ENCODE measurements at places on chromosomes 12 and 14. TPM values are rescaled to one million over a fixed set of nuclear protein-coding genes. Genes with fewer than 3 reads are reported as not detected.

DNA sequence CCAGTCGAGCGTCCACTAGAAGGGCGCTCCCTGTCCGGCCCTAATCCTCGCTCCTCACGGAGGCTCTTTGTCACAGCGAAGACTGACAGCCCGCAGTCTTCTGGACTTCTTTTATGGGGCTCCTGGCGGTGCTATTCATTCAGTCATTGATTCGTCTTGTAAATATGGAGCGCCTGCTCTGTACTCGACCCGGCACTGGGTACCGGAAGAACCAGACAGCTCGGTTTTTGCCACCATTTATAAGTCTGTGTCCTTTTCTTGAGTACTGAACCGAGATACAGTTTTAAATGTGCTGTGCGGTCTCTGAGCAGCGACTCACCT is 570 bp downstream of the DMAC2L start:
- peak; percentile 65 for DNase-seq
- peak overlapping the region; percentile 98 for H3K27ac ChIP-seq
- H3K27me3 ChIP-seq = no peaks in the 10 kb centered on the region
- peak overlapping the region; percentile 88 for H3K4me3 ChIP-seq

CEP128 gene
- total RNA-seq = 22.5 TPM

HOTAIR gene
- not detected for total RNA-seq

DNA sequence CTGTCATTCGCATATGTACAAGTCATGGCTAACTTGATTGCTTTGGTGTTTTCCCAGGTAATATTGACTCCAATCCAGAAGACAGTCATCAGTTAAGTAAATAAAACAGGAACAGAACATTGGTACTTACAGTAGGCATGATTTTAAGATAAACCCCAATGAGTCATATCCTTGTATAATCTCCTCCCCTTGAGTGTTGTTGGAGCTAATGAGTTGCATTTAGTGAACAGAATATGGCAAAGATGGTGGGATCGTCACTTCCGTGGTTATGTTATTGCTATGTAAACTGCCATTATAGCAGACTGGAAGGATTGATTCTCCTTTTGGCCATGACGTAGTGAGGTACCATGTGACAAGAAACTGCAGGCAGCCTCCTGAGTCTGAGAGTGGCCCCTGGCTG is 102.2 kb downstream of the TMX1 start:
- no peak overlapping the region for H3K27ac ChIP-seq
- no peak for DNase-seq
- no peak overlapping the region for H3K4me3 ChIP-seq
- H3K27me3 ChIP-seq = no peaks in the 10 kb centered on the region
- H3K36me3 ChIP-seq = no peaks in the 10 kb centered on the region
- H3K4me1 ChIP-seq = no peaks in the 10 kb centered on the region

DNA sequence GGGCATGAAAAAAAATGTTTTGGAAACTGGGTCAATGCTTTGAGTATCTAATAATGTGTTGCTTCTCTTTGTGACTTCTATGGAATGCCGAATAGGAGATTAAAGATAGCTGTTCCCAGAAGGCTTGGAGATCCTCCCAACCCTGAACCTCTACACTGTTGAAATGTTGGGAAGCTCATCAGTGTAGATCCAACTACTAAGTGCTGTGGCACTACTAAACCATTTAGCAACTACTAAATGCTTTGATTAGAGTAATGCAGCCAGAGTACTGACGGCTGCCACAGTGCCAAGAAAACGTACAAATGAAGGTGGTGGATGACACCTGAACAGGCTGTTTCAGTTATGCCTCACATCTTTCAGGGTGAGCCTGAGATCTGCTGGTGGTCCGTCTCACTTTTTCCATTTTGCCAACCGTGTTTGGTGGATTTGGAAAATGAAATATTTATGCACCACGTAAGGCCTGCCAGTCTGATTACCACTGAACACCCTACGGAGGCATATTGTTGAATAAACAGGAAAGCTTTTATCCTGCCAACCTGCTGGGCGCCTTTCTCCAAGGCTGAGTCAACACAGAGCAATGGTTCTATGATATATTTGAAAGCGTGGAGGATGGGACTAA is 938.0 kb upstream of the FLRT2 start:
- H3K27ac ChIP-seq = no peak overlapping the region
- H3K27me3 ChIP-seq = no peaks in the 10 kb centered on the region
- no peaks in the 10 kb centered on the region for H3K36me3 ChIP-seq
- H3K4me3 ChIP-seq = no peak overlapping the region
- no peaks in the 10 kb centered on the region for H3K4me1 ChIP-seq

- H3K4me3 ChIP-seq = no peak overlapping the region
- DNase-seq = no peak
- no peak overlapping the region for H3K27ac ChIP-seq
- H3K27me3 ChIP-seq = peaks cover 45% of the 10 kb centered on the region
- H3K36me3 ChIP-seq = no peaks in the 10 kb centered on the region
- no peaks in the 10 kb centered on the region for H3K4me1 ChIP-seq
Measured at GRCh38 chr14:99736603-99737371, 52.7 kb downstream of the CYP46A1 start.

DNA sequence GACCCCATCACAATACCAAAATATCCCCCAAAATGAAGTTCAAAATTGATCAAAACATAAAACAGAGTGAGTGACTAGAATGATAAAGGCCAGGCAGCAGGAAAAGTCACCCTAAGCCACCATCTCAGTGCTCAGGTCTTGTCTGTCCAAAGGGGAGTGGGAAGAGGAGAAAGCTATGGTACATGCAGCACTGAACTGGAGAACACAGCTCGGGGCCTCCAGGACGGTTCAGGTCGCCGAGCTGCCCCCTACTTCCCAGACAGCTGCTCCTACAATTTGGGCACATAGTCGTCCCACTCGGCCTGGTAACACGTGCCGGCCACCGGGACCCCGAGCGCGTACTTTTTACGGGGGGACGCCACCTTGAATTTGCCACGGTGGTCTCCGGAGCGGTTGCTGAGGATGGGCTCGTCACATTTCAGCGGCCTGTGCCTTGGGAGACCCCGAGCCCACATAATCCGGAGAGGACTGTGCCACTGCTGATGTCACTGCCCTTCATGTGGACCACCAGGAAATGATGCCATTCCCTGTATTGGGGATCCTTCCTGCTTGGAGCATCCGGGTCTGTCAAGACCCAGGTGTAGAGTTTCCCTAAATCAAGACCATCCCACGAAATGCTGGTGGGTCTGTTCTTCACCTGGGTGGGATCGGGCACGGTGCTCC is 31.6 kb downstream of the AK7 start:
- no peaks in the 10 kb centered on the region for H3K4me1 ChIP-seq
- no peaks in the 10 kb centered on the region for H3K36me3 ChIP-seq
- no peak for DNase-seq
- H3K4me3 ChIP-seq = peak overlapping the region; percentile 55
- H3K27ac ChIP-seq = no peak overlapping the region

PCED1B gene
- 117 TPM for total RNA-seq

- DNase-seq = no peak
- H3K27ac ChIP-seq = no peak overlapping the region
- H3K27me3 ChIP-seq = no peaks in the 10 kb centered on the region
- H3K4me3 ChIP-seq = no peak overlapping the region
- H3K36me3 ChIP-seq = no peaks in the 10 kb centered on the region
Measured at GRCh38 chr12:54375259-54375579, 9.3 kb downstream of the ZNF385A start.

DDN gene
- 1.2 TPM for total RNA-seq

DNA sequence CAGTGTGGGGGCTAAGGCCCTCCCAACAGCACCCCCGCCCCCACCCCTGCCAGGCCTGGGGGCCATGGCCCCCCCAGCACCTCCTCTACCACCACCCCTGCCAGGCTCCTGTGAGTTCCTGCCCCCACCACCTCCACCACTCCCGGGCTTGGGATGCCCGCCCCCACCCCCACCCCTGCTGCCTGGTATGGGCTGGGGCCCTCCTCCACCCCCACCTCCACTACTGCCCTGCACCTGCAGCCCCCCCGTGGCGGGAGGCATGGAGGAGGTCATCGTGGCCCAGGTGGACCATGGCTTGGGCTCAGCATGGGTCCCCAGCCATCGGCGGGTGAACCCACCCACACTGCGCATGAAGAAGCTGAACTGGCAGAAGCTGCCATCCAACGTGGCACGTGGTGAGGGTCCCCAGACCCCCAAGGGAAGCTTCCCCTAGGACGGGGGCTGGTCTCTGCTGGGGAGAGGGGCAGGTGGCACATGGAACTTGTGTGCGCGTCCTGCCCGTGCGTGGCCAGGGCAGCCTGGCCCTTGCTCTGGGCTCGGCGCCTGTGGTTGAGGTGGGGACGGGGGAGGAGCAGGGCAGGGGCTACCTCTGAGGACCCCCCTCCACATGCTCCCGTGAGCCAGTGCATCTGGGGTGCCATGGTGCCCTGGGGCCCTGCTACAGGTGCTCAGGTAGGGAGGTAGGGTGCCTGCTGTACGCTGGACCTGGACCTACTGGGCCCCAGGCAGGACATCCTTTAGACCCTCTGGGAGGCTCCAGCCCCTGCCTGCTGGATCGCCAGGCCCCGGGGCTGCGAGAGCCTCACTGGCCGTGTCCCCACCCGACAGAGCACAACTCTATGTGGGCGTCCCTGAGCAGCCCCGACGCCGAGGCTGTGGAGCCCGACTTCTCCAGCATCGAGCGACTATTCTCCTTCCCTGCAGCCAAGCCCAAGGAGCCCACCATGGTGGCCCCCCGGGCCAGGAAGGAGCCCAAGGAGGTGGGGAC is 16.1 kb upstream of the ADSS1 start:
- H3K36me3 ChIP-seq = peaks cover 16% of the 10 kb centered on the region
- H3K27me3 ChIP-seq = no peaks in the 10 kb centered on the region
- H3K4me3 ChIP-seq = no peak overlapping the region
- H3K27ac ChIP-seq = no peak overlapping the region
- peaks cover 2% of the 10 kb centered on the region for H3K4me1 ChIP-seq

GRCh38 chr14:50774542-50775267 is 56.3 kb downstream of the NIN start:
- H3K4me3 ChIP-seq = no peak overlapping the region
- peak overlapping the region; percentile 36 for H3K27ac ChIP-seq
- no peak for DNase-seq

DNA sequence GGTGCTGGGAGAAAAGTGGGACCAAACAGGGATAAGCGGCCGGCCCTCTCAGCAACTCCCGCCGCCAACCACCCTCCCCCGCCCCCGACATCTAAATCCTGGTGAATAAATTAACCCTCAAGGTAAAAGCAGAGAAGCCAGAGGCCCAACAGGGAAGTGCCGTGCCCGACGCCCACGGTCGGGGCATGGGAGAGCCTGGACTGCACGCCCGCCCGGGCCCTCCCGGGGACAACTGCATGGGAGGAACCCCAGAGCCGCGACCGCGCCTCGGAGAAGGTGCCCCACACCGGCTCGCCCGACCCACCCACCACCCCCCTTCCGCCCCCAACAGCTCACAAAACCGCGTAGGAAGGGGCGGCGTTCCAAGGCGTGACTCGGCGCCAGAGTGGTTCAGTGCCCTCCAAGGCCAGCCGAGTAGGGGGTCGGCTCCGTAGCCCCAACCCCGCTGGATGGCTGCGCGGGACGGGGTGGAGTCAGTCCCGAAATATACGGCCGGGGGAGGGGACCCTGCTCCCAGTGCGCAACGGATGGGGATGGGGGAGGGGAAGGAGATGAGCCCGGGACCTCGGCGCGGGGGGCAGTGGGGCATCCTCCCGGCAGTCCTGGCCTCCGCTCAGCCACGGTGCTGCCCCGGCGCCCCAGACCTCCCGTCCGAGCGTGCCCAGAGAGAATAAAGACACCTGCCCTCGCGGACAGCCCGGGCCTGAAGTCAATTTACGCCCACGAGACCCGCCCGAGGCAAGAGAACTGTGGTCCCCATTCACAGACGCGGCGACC is 732 bp downstream of the SLC25A29 start:
- H3K27me3 ChIP-seq = peaks cover 2% of the 10 kb centered on the region
- peak overlapping the region; percentile 78 for H3K4me3 ChIP-seq
- H3K27ac ChIP-seq = peak overlapping the region; percentile 68
- H3K36me3 ChIP-seq = no peaks in the 10 kb centered on the region
- H3K4me1 ChIP-seq = peaks cover 12% of the 10 kb centered on the region

FOXA1 gene
- not detected for total RNA-seq

- no peaks in the 10 kb centered on the region for H3K4me1 ChIP-seq
- DNase-seq = no peak
- H3K27ac ChIP-seq = no peak overlapping the region
- no peak overlapping the region for H3K4me3 ChIP-seq
- no peaks in the 10 kb centered on the region for H3K36me3 ChIP-seq
- no peaks in the 10 kb centered on the region for H3K27me3 ChIP-seq
Measured at GRCh38 chr14:79540394-79540793, 670.9 kb downstream of the DIO2 start.

- H3K27me3 ChIP-seq = no peaks in the 10 kb centered on the region
- DNase-seq = no peak
- H3K27ac ChIP-seq = no peak overlapping the region
- no peaks in the 10 kb centered on the region for H3K4me1 ChIP-seq
Measured at GRCh38 chr14:99296517-99296916, 24.5 kb upstream of the BCL11B start.

DNA sequence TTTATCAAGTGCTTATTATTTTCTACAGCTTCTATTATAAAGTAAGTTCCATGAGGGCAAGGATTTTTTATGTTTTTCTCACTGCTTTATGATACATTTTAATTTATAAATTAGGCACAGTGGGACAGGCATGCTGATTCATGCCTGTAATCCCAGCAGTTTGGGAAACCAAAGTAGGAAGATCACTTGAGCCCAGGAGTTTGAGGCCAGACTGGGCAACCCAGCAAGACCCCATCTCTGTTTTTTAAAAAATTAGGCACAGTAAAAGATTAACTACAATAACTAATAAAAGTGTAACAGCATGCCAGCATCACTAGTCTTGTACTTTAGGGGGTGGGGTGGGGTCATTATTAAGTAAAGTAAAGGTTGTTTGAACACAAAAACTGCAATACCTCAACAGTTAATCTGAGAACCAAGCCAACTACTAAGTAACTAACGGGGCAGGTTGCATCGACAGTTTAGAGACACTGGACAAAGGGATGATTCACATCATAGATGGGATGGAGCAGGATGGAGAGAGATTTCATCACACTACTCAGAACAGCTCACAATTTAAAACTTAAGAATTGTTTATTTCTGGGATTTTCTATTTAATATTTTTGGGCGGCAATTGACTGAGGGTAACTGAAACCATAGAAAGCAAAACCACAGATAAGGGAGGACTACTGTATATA is 119.5 kb downstream of the PLEKHA5 start:
- H3K27me3 ChIP-seq = no peaks in the 10 kb centered on the region
- no peaks in the 10 kb centered on the region for H3K36me3 ChIP-seq
- no peak overlapping the region for H3K27ac ChIP-seq
- no peak for DNase-seq
- H3K4me1 ChIP-seq = peaks cover 3% of the 10 kb centered on the region

DNA sequence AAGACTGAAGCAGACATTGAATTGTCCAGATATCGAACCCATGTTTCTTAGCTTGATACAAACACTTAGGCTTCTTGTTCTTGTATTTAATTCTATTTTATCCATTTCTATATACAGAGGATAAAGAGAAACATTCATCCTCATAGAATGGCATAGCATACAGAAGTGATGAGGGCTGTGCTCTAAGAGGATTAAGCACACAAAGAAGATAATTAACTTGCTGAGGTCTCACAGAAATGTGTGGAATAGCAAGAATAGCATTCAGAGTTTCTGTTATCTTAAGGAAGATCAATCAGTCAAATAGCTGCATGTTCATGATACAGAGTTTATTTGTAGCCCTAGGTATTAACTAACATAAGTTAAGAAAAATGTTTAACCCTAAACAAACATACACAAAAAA is 27.3 kb upstream of the STRAP start:
- H3K27ac ChIP-seq = no peak overlapping the region
- no peaks in the 10 kb centered on the region for H3K4me1 ChIP-seq
- H3K36me3 ChIP-seq = no peaks in the 10 kb centered on the region
- DNase-seq = no peak

- no peaks in the 10 kb centered on the region for H3K27me3 ChIP-seq
- no peaks in the 10 kb centered on the region for H3K36me3 ChIP-seq
- H3K4me1 ChIP-seq = peaks cover 4% of the 10 kb centered on the region
Measured at GRCh38 chr12:52903855-52904508, 894 bp downstream of the KRT8 start.

ASPG gene
- not detected for total RNA-seq

ACSM4 gene
- total RNA-seq = not detected

Data from activated CD8-positive, alpha-beta T cell treated with anti-CD3 and anti-CD28 coated beads for 36 hours (primary cell).